ENCODE measurements at places on chromosomes 6 and 20.

DNA sequence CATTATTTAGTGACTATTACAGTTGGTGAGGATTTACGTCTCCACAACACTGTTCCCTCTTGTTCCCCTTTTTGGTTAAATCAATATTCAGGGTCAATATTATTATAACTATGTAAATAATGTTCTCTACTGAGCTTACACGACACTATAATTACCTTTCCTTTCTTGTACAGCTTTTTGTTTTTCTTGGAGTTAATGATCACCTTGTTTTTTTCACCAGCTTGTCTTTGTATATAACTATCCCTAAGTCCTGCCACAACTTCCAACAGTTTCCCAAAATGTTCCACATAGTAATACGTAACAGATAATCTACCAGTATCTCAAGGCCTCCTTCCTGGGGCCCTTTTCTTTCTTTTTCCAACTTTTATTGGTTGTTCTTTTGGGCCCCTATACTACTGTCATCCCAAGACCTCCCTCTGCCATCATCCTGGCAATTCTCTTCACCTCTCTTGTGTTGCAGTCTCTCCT is 142.0 kb upstream of the SOX4 start:
- DNase-seq, result no peak

- DNase-seq, result no peak
These were observed 8.3 kb upstream of the PRDM1 start for GRCh38 chr6:106077881-106078280.

- DNase-seq, result no peak
These were observed 15.9 kb downstream of the NRN1 start for GRCh38 chr6:5990786-5991185.

DNA sequence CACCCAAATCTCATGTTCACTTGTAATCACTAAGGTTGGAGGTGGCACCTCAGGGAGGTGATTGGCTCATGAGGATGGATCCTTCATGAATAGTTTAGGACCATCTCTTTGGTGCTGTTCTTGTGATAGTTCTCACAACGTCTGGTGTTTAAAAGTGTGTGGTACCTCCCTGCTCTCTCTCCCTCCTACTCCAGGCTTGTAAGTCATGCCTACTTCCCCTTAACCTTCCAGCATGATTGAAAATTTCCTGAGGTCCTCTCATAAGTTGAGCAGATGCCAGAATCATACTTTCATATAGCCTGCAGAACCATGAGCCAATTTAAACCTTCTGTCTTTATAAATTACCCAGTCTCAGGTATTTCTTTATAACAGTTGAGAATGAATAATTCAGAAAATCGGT is 16.6 kb downstream of the HLA-A start:
- DNase-seq, result no peak

DNA sequence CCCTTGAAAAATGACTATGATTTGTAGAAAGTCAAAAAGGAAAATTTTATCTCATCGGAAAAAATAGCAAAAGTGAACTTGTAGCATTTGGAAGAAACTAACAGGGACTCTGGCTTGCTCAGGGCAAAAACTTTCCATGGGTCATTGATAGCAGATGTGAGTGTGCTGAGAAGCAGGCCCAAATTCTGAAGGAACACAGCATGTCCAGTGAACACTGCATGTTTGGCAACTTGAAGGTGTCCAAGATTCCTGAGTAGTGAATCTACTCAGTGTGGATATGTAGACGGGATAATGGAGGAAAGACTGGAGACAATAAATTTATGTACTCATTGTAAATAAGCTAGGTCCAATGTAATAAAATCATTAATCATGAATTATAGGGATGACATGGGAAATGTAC is 8.2 kb downstream of the SLC17A2 start:
- DNase-seq, result no peak

- DNase-seq, result no peak
These were observed 16.3 kb downstream of the BMP2 start for GRCh38 chr20:6783752-6784151.

- no peak for DNase-seq
These were observed 110.2 kb upstream of the CNR1 start for GRCh38 chr6:88276331-88276730.

DNA sequence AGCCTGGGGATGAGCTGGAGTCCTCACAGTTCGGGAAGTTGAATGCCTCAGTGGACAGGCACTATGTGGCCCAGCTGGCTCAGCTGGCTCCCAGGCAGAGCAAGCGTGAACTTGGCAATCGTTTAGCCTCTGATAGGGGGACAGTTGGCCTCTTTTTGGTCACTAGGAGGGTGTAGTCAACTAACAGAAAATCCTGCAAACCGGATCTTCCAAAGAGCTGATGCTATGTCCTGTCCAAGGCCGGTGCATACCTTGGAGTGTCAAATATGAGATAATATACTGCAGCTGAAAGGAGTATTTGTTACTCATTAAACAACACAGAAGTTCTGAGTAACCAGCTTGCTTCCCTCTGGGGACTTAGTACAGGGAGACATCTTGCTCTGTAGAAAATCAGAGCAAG is 126.2 kb upstream of the EXOC2 start:
- no peak for DNase-seq

DNA sequence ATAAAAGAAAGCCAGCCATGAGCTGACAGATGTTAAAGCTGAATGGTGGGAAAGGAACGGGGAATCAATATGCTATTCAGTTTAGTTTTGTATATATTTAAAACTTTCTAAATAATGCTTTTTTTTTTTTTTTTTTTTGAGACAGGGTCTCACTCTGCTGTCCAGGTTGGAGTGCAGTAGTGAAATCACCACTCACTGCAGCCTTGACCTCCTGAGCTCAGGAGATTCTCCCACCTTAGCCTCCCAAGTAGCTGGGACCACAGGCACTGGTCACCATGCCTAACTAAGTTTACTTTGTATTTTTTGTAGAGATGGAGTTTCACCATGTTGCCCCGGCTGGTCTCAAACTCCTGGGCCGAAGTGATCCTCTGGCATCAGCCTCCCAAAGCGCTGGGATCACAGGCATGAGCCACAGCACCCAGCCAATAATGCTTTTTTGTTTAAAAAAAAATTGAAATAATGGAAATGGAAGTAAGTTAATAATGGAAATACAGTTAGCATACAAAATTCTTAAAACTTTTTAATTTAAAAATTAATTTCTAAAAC is 19.1 kb downstream of the EPB41L2 start:
- DNase-seq, result no peak

DNA sequence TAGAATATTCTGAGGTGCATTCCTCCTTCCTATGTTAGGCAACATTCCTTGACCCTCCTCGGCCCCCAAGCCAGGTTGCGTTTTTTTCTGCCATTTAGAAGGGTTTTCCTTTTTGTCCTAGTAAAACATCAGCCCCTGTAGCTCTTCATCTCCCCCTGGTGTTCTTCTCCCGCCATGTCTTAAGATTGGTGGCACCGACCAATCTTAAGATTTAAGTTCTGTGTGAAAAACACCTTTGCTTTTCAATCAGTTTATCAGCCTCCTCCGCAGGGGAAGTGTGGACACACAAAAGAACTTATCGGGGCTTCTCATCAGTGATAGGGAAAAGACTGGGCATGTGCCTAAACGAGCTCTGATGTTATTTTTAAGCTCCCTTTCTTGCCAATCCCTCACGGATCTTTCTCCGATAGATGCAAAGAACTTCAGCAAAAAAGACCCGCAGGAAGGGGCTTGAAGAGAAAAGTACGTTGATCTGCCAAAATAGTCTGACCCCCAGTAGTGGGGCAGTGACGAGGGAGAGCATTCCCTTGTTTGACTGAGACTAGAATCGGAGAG is 719 bp upstream of the EDN1 start:
- DNase-seq, result no peak

DNA sequence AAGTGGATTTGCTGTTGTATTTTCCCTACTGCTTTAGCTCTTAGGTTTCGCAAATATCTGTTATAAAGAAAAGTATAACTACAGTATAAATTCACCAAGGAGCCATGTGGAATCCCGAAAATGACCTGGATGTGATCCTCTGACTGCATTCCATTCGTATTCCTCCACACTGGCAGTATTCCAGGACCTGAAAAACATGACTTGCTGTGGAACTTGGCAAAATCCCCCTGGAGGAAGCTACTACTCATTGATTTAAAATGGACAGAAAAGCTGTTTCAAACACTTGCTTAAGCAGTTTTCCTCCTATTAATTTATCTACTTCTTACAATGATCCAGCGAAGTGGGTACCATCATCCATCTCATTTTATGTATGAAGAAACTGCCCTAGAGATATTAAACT is 13.3 kb upstream of the ENPP5 start:
- DNase-seq, result no peak

- no peak for DNase-seq
These were observed 344.0 kb downstream of the PLCB1 start for GRCh38 chr20:8476021-8476420.

GRCh38 chr6:108476847-108477430 is 83.8 kb upstream of the FOXO3 start:
- no peak for DNase-seq

GRCh38 chr6:152062476-152062875 is 255.0 kb downstream of the ESR1 start:
- DNase-seq, result no peak

Data from T-helper 1 cell (primary cell).